ENCODE measurements at places on chromosomes 6 and 20.

- DNase-seq, result no peak
Observed at GRCh38 chr6:142485256-142485655, 183.4 kb downstream of the ADGRG6 start.

DNA sequence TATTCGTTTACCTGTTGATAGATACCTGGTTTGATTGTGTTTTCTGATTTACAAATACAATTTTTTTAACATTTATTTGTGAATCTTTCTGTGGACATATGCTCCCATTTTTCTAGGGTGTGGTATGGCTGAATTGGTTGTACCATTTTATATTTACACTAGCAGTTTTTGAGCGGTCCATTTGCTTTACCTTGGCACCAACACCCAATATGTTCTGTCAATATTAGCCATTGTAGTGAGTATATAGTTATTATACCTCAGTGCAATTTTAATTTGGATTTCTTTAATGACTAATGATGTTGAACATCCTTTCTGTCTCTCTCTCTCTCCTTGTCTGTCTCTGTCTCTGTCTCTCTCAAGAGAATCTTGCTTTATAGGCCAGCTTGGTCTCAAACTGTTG is 278.5 kb downstream of the CDKAL1 start:
- DNase-seq, result no peak

- no peak for DNase-seq
Observed at GRCh38 chr6:130459316-130459715, 93.5 kb downstream of the TMEM200A start.

- DNase-seq, result no peak
Observed at GRCh38 chr6:16244869-16245451, 6.6 kb downstream of the GMPR start.

- no peak for DNase-seq
Observed at GRCh38 chr6:166707045-166707444, 80.0 kb upstream of the RPS6KA2 start.

GRCh38 chr6:76381612-76382011 is 309.1 kb upstream of the IMPG1 start:
- no peak for DNase-seq

All from stimulated activated CD4-positive, alpha-beta T cell treated with anti-CD3 and anti-CD28 coated beads, Interleukin-1b, Interleukin-23, amount 100 ng/mL, for 1 hour (primary cell).